ENCODE measurements at places on chromosomes 7 and 10. TPM values are rescaled to one million over a fixed set of nuclear protein-coding genes. Genes with fewer than 3 reads are reported as not detected.

DNA sequence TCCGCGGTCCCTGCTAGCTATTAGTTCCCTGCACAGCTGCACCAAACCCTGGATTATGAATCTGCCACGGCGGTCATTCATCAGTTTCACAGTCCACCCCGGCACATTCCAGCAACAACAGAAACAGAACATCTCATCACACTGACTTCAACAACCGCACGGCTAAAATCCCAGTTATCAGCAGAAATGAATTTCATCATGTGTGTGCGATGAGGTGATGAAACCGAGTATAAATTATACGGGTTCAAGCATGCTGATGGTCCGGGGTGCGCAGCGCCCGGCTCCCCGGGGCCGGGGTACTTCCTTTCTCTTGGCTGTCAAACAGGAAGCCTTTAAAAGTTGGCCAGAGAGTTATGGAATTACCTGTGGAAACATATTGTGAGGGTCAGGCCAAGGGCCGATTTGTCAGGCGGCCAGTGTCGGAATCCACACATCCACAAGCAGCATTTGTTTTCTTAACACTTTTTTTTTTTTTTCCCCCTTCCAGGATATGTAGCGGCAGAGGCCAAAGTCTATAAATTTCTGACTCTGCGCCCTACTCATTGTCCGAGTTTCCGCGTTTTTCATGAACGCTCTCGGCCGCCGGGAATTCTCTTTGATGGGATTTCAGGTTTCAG lies 420.9 kb upstream of the MGMT start:
- DNase-seq: no peak

DNA sequence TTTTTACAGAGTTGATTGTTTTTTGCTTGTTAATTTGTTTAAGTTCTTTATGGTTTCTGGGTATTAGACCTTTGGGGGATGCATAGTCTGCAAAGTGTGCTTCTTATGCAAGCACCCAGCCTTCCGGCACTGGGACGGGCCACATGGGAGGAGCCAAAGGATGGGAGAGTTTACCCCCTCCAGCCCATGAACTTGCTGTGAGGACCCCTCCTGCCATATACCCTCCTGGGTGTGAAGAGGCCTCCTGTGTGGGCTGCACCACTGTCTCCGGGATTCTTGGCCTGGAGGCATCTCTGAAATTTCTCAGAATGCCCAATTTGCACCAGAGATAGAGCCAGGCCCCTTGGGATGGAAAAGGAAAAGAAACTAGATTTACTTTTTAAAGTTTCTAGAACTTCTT lies 150.7 kb downstream of the MGMT start:
- no peak for DNase-seq

DNA sequence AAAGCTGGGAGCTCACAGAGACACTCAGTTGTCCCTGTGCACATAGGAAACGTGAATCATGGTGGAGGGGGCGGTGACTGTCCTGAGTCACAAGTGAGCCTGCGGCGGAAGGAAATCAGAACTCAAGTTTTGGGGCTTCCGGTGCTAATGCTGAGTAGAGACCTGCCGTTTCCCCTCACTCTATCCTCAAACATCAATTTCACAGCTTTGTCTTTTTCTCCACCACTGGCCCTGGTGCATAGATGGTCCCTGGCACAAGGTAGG lies 21.9 kb downstream of the ADCYAP1R1 start:
- DNase-seq: no peak

- no peak for DNase-seq
These were observed 51.7 kb upstream of the NEBL start for GRCh38 chr10:20948686-20949327.

DNA sequence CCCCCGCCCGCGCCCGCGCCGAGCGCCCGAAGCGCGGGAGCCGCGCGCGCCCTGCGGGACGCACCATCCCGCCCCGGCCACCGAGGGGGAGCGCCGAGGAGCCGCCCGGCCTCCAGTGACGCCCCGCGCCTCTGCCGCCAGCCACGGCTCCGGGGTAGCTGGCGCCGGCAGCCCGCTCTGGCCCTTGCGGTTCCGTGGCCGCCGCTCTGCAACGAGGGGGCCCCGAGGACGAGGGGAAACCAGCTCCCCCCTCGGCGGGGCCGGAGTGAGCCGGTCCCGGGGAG lies at the start of gene PAXIP1:
Gene PAXIP1 (minus strand): TSS at position 33 of the 284 bp plus-strand sequence. CDS start 195 bp downstream, outside the sequence.
- DNase-seq: peak; percentile 73

ASB10 gene
- not detected for total RNA-seq

Measured in Calu3 (cell line).